ENCODE measurements at places on chromosomes 1 and 21.
A peak's percentile ranks its signal among the peaks of the same experiment; 100 is the strongest.

DNA sequence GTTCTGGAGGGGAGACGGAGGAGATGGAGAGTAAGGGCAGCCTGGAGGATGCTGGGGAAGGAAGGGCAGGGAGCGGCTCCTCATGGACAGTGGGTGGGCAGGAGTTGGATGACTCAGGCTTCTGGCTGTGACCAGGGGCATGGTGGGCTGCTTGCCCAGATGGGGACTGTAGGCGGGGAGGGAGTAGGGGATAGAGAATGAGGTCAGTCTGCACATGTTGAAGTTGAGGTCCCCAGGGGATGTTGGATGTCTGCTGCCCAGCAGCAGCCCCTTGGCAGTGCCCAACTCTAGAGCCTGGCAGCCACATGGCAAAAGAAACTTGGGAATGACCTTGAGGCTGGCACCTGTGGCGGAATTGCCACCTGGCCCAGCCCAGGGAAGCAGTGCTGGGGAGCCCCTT lies 6.4 kb downstream of the SELENON start:
- no peak for DNase-seq

DNA sequence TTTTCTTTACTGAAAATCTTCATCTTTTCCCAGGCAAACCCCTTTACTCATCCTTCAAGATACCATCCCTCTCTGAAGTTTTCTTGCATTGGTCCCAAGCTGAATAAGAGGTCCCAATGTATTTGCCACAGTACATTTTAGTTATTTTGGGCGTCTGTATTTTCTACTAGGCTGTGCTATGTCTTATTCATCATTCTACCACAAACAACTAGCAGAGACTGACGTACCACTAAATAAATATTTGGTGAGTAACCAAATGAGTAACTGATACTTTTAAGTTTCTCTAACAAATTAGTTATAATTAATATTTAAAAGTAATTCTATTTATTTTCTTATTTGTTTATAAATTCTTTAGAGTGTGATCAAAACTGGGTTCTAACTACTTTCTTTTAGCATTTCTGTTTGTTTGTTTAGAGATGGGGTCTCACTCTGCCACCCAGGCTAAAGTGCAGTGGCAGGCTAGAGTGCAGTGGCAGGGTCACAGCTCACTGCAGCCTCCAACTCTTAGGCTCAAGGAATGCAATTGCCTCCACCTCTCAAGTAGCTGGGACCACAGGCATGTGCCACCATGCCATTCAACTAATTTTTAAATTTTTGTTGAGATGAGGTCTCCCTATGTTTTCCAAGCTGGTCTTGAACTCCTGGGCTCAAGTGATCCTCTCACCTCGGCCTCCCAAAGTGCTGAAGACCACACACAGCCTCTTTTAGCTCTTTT lies 33.1 kb downstream of the NDC1 start:
- no peak for DNase-seq

- no peak for DNase-seq
These were observed 3.6 kb downstream of the ALG14 start for GRCh38 chr1:95068956-95069709.

DNA sequence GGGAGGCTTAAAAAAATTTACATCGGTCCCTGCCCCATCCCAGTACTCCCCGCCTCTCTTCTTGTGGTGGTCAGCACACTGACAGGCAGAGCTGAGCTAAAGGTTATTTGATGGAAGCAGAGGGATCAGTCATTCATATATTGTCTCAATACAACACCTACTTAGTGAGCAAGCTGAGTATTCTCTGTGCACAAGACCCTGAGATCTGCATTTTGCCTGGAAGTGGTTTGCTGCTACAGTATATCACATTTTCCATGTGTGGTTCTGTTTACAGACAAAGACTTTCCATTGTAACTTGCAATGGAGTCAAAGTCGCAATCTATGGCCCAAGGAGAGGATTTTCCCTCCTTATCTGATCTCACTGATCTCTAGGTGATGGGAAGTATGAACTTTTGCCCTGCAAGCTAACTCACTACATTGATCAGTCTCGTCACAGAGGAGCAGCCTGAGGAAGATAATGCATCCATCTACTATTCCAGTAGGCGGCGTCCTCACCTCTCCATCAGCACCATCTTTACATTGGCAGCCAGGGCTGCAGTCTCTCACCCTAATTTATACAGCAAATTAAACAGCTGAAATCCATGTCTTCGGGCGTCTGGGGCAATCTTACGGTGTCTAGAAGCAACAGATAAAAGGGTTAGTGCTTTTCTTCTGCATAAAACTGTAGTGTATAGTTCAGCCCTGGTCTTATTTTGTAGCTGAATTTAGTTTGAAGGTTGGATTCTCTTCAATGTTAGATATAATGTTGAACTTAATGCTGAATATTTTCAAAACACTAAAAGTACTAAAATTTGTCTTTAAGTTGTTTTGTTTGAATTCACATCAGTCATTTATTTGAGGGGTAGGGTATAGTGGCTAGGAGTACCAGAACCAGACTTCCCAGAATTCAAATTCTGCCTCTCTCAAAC lies 3.2 kb upstream of the TRAF5 start:
- peak; percentile 37 for DNase-seq

DNA sequence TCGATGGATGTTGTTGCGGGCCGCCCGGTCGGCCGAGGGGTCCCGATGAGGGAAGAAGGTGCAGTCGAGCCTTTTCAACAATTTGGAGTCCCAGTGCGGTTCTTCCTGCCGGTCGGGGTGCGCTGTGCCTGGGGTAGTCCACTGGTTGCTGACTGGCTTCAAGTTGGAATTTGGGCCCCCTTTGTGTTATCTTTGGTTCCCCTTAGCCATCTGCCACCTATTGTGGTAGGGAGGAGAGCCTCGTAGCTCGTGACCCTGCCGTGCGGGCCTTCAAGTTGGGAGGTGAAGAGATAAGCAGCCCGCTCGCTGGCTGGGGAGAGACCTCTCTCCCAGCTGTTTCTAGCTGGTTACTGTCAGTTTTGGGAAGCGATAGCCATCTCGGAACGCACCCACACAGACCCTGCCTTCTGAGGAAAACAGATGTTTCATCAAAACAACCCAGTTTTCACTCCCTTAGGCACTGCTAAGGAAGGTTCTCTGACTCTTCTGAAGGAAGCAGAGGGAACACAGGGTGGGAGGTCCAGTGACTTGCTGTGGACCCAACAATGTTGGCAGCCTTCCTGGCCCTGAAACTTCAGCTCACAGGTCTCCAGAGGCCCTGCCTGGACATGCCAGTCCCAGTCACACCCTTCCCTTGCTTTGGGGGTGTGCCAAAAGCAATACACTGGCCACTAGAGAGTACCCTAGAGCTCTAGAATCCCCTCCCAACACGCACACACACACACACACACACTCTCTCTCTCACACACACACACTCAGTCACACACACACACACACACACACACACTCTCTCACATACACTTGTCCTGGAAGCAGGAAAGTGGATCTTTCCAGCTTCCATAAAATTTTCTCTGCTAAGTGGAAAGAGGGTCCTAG lies 1.0 kb downstream of the BTG2 start:
- peak; percentile 27 for DNase-seq

DNA sequence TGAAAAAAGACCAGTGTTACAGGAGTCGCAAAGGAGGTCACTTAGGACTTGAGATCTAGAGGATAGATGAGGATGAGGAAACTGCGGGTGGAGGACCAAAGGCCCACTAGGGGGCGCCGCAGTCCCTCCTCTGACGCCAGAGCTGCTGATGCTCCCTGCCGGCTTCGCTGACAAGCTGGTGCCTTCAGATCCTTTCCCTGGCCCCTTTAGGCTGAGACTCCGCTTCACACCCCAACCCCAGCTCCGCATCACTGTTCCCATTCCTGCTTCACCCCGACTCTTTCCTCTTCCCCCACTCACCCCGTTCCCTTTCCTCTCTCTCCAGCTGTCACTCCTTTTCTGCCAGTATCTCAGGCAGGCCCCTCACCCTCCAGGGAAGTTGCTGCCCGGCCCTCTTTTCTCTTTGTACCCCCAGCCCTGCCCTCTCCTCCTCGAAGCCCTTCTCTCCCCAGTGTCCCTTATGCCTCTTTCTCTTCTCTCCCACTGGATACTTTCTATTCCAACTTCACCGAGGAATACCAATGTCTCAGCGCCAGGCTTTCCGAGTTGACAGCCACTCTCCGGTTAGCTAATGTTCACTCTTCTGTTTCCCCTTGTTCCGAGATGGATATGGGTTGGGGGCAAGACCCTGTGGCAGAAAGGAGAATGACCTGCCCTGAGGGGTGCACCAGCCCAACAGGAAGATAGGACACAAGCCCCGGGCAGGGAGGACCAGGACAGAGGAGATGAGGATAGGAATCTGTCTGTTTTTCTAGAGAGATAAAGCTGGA lies 4.5 kb downstream of the KCNJ9 start:
- DNase-seq, result peak; percentile 32

DNA sequence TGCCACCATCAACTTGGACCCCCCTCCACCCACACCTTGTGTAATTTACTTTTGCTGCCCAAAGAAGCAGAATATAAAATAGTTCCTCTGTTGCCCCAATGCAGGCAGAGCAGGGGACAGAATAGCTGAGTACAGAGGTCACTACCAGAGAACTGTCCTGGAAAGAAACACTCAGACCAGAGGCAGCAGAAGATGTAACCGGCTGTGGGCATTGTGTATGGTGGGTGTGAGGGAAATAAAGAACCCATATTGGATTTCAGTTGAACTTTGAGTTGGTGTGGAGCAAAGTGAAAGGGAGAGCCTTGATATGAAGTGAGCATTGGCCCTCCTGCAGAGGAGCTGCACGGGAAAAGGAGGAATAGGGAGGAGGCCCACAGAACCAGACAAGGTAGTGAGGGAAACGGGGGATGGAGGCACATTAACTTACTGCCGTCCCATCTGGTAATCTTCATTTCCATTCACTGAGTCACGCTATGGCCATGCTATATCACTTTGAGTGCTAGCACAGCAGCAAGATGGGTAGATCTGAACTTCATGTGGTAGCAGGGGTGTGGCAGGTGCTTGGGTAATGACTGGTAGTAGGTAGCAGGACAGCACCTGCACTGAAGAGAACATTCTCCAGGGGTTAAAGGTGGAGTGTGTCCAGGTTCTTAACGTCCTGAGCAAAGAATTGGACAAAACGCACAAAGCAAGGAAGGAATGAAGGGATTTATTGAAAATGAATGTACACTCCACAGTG lies 56.3 kb upstream of the FBXO28 start:
- DNase-seq, result no peak

GRCh38 chr1:62597281-62597680 lies at the start of gene ANGPTL3:
Gene ANGPTL3, plus strand, starts transcription at chr1:62597520. Its CDS starts 47 bp downstream, at chr1:62597567.
- no peak for DNase-seq

- DNase-seq, result no peak
These were observed 19.9 kb downstream of the AGPAT3 start for GRCh38 chr21:43884861-43885417.

- no peak for DNase-seq
These were observed 32.4 kb downstream of the KCNN3 start for GRCh38 chr1:154837672-154838171.

GRCh38 chr1:170716835-170717429 lies 53.0 kb downstream of the PRRX1 start:
- DNase-seq, result no peak

DNA sequence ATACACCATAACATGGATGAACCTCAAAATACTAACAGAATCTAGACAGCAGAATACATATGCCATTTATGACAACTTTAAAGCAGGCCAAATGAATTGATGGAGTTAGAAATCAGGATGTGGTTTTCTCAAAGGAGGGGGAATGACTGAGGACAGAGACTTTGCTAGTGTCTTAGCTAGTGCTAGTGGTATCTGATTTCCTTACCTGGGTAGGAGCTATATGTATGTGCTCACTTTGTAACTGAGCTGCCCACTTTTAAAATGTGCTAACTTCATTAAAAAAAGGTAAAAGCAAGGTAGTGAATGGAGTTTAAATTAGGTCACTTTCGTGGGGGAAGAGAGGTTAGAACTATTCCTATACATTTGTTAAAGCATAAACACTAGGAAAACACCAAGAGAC lies 2.6 kb downstream of the GTF2B start:
- DNase-seq, result no peak

DNA sequence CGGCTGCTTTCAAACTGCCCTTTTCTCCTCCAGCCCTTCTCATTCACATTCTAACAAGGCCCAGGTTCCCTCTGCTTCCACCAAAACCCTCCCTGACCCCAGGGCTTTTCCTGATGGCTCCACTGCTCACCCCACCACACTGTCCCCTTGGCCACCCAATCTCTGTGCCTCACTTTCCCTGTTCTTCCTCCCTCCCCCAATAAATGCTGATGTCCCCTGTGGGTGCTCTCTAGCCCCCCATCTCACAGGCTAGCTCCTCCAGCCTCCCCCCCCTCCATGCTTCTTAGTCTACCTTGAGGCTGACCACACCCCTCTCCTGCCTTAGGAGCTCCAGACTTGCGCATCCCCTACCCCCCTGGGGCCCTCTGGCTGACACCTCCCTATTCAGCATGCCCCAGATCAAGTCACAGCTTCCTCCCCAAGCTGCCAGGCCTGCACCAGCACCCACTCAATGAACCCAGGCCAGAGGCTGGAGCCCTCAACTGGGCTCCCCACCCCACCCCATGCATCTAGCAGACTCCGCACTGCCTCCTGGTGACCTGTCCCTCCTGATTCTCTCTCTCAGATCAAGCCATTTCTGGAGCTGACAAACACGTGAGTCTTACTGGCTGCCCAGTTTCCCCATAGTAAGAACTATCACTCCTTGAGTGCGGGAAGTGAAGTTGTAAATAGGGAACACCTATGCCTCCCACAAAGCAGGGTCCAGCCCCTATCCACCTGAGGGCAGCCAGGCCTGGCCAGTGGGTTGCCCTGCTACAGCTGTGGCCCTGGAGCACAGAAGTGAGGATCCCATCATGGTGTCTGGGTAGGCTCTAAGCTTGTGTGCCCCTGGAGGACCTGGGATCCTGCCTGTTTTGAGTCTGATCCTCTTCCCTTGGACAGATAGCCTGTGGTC lies 117.9 kb downstream of the DMRTB1 start:
- no peak for DNase-seq

- no peak for DNase-seq
These were observed 21.4 kb upstream of the LRRN2 start for GRCh38 chr1:204706838-204707509.

DNA sequence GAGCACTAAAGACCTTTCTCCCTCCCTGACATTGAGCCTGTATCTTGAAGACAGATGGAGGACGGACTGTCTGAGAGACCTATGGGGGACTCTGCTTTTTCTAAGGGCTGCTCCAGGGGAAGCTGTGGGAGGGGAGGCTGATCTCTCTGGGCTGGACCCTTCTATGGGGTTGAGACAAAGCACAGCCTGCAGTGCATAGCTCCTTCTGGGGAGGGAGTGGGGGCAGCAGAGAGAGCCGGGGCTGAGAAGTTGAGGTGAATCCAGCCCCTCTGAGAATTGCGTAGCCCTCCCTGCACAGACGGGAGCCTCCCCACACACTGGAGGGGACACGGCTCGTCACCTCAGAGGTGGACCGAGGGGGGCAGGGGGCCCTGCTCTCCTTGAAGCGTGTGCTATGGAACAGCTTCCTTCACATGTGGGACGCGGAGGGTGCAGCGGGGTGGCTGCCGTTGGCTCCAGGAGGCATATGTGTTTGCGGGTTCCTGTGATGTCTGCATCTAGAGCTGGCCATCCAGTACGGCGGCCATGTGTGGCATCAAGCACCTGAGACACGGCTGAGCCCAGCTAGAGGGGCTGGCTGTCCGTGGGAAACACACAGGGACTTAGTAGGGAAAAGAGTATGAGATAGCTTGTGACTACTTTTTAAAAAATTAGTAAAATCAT lies 299.1 kb downstream of the CAMTA1 start:
- DNase-seq, result no peak

Data from astrocyte of the cerebellum (primary cell).